HCT116 (cell line): ENCODE measurements at places on chromosomes 6 and 20. TPM values are rescaled to one million over a fixed set of nuclear protein-coding genes. Genes with fewer than 3 reads are reported as not detected.

The IRF4 gene
- total RNA-seq: 1.2 TPM

The SUPT3H gene
- 7.4 TPM for total RNA-seq

The ESR1 gene
- total RNA-seq: 0.17 TPM

The DPPA5 gene
- total RNA-seq: not detected

The MATN4 gene
- 0.64 TPM for total RNA-seq

The BNIP5 gene
- not detected for total RNA-seq

The RAET1E gene
- 3.9 TPM for total RNA-seq

The TBXT gene
- not detected for total RNA-seq

The OLIG3 gene
- total RNA-seq: not detected

The KIFC1 gene
- 84.7 TPM for total RNA-seq

The XKR7 gene
- total RNA-seq: not detected

The TEAD3 gene
- total RNA-seq: 21.8 TPM

The IL17A gene
- total RNA-seq: not detected

The NKAIN4 gene
- total RNA-seq: not detected

The CDH26 gene
- total RNA-seq: 0.34 TPM

The FAM209B gene
- not detected for total RNA-seq
